ENCODE measurements at places on chromosomes 3 and 15.
A peak's percentile ranks its signal among the peaks of the same experiment; 100 is the strongest.

DNA sequence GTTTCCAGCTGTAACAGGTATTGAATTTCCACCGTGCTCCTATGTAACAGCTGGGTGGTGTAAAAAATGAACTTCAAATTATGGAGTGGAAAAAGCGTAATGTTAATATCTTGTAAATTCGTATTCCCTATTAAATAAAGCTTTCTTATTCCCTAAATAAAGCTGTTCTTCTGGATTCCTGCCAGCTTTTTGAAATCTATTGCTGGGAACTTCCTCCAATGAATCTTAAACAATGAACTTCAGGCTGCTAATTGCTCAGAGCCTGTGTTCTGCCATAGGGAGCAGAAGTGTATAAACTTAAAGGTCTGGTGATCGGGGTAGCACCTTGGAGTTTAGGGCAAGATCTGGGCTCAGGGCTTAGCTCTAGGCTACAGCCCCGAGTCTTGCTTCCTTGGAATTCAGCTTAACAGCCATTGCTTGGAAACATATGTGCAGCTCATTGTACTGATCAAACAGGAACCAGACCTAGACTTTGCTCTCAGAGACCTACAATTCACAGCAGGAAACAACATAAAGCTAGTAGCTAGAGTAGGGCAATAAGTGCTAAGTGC, 1.4 kb downstream of the ARL14 start:
- no peak for DNase-seq

DNA sequence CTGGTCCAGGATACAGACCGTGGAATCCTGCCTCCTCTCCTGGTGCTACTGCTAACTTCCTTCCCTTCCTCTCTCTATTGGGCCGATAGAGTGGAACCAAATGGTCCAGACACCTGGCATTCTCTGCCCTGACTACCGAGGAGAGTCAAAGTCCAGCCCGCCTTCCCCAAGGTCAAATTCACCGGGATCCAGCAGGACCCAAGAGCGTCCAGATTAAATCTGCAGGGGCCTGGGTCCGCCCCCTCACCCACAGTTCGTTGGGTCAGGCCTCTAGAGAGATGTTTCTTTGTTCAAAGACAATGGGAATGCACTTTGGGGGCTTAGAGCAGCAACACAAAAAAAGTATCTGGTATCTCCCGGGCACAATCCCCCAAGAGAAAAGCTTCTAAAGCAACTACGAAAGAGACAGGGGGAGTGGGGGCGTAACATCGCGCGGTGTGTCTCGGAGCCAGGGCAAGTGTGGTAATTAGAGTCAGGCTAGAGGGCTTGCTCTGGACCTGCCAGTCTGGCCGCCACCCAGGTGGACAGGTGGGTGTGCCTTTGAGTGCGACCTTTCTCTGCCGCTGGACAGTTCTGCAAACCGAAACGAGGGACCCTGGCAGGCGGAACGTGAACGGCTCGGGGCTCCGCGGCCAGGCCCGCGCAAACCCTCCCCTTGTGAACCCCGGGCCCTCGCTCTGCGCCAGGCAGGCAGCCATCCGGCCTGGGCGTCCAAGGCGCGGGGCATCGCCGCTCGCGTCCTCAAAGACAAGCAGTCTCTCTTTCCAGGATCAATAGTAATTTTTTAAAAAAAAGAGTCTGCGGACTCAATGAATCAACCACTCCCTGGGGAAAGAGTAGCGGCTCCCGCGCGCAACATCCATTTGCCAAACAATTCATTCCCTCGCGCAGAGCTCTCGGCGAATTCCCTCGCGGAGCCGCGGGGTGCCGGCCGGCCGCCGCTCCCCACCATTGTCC, 806 bp downstream of the KLHL25 start:
- DNase-seq = peak; percentile 33

DNA sequence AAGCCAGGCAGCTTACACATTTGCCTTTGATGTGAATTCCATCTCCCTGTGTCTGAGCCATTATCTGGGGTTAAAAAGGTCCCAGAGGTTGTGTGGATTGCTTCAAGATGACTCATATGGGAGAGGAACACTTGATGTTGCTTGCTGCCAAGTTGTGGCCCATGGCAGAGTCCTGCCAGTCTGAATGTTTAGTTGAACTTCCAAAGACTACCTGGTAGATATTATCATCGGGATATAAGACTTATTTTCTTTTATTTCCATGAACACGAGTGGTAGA, 85.6 kb downstream of the TJP1 start:
- peak; percentile 47 for DNase-seq

- DNase-seq = no peak
Measured at GRCh38 chr3:114242947-114243346, 5.6 kb upstream of the ZNF80 start.

DNA sequence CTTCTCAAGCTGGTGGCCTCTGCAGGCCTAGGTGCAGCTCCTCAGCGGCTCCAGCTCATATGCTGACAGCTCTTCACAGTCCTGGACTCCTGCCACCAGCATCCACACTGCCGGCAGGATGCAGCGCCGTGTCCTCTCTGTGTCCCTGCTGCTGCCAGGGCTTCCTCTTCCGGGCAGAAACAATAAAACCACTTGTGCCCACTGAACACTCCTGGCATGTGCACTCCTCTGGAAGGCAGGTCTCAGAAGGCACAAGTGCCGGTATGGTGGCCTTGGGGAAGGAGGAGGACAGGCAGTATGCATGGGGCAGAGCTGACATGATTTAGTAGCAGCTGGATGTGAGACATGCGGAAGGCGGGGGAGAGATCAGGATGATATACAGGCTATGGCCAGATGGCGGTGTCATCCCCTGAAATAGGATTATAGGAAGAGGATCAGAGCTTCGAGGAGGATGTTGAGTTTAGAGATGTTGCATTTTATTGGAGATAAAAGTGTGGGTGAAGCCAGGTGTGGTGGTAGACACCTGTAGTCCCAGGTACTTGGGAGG, 7.5 kb upstream of the MAN2A2 start:
- no peak for DNase-seq

GRCh38 chr15:69748131-69748530, 295.5 kb downstream of the RPLP1 start:
- DNase-seq = no peak

GRCh38 chr15:38690719-38691332, 126.2 kb upstream of the RASGRP1 start:
- peak; percentile 63 for DNase-seq

DNA sequence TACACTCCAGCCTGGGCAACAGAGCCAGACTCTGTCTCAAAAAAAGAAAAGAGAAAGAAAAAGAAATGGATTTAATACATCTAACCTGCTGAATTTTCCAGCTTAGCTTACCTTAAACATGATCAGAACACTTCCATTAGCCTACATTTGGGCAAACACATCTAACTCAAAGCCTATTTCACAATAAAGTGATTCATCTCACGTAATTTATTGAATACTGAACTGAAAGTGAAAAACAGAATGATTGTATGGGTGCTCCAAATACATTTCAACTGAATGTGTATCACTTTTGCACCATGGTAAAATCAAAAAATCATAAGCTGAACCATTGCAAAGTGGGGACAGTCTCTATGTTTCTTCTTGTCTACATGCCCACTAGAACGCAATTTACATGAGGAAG, 9.0 kb downstream of the PIK3R4 start:
- DNase-seq = peak; percentile 14

DNA sequence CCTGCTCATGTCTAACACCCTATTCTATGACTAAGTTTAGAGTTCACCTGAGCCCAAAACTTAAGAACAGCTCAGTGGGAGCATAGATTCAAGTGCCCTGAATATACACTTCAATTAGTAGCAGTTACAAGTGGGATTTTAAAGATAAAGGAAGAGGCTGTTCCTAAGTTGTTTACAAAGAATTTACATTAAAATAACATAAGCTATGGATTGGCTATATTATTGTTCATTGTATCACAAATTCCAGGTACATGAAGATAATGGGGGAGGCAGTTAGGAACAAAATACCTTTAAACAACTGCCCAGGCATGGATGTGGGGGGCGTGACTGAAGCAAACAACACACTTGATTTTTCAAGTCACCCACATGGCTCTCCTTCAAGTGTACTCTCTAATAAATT, 52.7 kb downstream of the ROPN1B start:
- no peak for DNase-seq

- DNase-seq = no peak
Measured at GRCh38 chr3:23937296-23937695, 7.8 kb upstream of the NR1D2 start.

- peak; percentile 12 for DNase-seq
Measured at GRCh38 chr15:84582583-84583157, 18.1 kb upstream of the ZSCAN2 start.

DNA sequence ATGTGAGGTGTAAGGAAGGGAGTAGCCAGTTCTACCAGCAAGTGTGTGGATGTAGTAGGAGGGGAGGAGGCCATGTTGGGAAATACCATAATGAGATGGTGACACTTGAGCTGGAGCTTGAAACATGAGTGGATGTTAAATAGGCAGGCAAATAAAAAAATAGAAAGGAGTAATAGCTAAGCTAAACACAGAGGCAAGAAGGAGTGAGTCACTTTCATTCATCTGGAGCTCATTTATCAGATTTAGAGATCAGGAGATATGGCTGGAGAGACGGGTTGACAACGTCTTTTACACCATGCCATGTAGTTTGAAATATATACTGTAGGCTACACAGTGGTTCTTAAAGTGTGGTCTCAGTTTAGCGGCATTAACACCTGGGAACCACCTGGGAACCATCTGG, 390.5 kb downstream of the DIPK2A start:
- DNase-seq = peak; percentile 1

DNA sequence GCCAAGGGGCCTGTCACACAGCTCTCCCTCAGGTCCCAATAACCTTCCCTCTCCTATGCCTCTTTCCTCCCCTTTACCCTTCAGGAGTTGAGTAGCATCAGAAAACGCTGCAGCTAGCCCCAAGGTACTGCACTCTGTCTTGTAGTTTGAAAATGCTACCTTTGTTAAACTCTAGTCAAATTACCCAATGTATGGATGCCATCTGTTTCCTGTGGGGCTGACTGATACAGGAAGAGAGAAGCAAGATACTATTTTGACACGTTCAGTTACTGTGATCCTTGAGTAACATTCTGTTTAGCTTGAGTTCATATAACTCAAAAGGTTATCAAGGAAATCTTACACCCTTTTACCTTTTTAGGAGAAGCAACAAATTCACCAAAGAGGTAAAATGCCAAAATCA, 493.1 kb downstream of the FHIT start:
- DNase-seq = no peak

DNA sequence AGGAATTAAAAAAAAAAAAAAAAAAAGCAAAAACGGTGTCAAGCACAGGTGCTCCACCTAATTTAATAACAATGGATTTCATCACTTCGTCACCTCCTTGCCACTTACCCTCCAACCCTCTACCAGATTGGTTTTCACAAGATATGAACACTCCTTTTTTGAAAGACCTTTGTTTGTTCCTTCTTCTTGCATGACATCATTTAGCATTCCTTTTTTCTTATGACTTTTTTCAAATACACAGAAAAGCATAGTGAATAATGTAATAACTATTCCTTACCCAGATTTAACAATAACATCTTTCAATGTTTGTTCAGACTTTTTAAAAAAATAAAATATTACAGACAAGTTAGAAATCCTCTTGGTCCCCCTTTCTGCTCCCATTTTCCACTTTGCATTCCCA, 16.3 kb downstream of the COL6A6 start:
- DNase-seq = no peak

DNA sequence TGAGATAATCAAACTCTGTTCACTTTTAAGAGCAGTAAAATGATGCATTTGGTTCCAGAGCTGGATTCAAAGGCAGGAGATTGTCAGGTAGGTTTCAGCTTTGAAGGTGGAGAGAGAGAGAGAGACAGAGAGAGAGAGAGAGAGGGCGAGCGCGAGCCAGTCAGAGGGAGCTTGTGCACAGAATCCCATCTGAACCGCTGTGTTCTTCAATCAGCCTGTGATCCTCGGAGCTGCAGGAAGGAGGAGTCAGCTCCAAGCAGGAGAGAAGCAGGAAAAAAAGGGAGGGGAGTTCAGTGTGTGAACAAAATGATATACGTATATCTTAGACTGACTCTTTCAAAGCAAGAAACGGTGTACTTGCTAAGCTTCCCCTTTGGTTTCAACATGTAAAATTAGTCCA, at the start of gene GPR149:
Gene GPR149, minus strand, starts transcription at position 177 of the 400 bp plus-strand sequence. CDS start 575 bp downstream, outside the sequence.
- DNase-seq = peak; percentile 22

DNA sequence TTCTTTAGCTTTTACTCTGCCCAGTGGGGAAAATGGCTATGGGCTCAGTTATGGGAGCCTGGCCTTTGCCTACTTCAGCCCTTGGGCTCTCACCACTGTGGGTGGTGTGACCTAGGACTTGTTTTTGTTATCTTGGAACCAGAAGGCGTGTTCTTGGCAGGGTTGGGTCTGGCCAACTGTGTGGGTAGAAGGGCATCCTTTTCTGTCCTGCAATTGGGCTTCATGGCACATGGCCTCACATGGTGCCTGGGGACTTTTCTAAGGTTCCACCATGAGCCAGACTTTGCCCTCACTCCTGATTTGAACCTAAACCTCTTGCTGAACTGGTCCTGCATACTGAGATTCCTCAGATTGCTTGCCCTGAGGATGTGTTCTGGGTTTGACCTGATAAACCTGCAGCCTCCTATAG, 1.7 kb downstream of the GLYCTK start:
- no peak for DNase-seq

DNA sequence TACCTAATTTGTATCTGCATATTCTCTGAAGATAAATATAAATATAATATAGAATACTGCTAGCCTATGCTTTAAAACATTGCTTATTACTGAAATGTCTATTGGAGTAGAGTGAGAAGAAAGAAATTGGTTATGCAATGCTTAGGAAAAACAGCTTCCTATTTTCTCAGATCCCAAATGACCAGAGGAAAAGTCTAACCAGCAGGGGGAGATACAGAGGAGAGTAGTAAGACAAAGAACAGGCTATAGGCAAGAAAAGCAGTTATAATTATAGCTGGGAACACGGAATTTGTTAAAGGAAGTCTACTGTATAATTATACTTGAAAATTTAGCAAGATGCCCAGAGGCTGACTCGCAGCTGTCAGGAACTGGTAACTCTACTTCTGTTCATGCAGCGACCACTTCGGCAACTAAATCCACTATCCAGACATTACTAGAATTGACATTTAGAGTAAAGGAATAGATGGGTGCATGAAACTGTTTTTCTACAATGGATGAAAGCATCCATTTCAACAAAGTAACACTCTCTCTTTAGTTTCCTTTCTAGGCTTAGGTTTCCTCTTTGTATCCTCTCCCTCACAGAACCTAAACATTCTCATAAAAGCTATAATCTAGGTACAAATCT, 97.2 kb downstream of the TBC1D5 start:
- peak; percentile 76 for DNase-seq

GRCh38 chr3:106640353-106640752, 736.9 kb upstream of the CCDC54 start:
- no peak for DNase-seq

DNA sequence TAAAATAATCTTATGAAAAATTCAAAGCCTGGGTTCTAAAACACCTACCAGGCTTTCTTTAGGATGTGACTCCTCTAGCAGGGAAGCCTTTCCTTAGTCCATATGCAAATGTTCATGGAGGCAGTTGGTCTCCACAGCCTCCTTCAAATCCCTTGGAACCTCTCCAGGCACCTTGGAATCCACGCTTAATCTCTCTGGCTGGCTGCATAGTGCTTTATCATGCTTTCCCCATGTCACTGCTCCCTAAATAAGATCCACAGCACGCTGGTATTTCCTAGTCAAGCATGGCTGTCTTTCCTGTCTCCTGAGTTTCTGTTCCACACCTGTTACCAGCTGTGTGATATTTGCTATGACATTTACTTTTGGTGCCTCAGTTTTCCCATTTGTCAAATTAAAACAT, 71.3 kb downstream of the CLSTN2 start:
- no peak for DNase-seq
